Stimulated activated CD4-positive, alpha-beta T cell treated with anti-CD3 and anti-CD28 coated beads, Interleukin-4, amount 100 ng/mL, for 24 hours (primary cell): ENCODE measurements at places on chromosomes 16 and 17.

- DNase-seq, result no peak
Observed at GRCh38 chr17:71446645-71447437, 674.0 kb upstream of the SOX9 start.

GRCh38 chr17:14749269-14749668, 448.4 kb downstream of the HS3ST3B1 start:
- no peak for DNase-seq

- no peak for DNase-seq
Observed at GRCh38 chr17:19904412-19904811, 36.7 kb upstream of the ULK2 start.

DNA sequence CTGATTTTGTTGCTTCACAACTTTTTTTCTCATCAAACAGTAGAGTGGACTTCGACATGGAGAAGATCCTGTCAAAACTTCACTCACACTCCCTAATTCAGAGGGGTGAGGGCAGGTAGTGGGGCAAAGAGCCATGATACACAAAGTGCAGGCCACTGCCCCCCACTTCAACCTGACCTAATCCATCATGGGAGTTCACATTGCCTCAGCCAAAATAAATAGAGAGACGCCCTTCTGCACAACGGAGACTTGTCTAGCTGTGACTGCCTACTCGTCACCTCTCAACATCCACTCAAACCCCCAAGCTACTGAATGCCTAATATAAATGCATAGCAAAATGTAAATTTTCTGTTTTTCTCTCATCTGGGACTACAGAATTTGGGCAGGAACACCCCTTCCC, 213.2 kb downstream of the PMP22 start:
- DNase-seq, result no peak

GRCh38 chr16:10539236-10539635, 41.2 kb downstream of the EMP2 start:
- DNase-seq, result no peak

GRCh38 chr16:49440156-49441065, 66.8 kb downstream of the C16orf78 start:
- DNase-seq, result no peak

DNA sequence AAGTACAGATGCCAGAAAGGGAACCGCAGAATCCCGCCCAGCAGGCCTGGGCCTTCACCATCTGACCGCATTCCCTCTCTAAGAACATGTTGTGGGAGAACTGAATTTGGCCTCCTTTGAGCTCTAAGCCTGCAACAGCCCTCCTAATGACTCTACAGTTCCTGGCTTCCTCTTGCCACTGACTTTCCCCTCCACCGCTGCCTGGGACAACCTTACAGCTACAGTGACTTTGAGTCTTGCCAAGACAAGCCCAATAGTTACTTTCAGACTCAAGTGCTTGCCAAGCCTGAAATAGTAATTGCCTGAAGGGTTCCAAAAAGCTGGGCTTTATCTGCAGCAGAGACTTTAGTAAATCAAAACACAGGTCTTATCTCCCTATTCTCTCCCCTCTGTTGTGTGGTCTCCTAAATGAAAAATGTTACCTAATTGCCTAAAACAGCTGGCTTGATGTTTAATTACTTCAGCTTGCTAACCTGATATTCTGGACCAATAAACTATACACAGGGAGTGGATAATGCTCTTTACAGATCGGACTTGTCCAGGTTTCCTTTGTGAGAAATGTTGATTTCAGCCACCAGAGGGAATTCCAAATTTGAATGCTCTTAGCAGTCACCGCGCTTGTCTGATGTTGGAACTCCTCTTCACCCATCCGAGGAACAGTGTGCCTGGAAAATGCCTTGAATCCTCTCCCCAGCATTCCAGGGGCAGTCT, 85.1 kb upstream of the TBX2 start:
- no peak for DNase-seq

DNA sequence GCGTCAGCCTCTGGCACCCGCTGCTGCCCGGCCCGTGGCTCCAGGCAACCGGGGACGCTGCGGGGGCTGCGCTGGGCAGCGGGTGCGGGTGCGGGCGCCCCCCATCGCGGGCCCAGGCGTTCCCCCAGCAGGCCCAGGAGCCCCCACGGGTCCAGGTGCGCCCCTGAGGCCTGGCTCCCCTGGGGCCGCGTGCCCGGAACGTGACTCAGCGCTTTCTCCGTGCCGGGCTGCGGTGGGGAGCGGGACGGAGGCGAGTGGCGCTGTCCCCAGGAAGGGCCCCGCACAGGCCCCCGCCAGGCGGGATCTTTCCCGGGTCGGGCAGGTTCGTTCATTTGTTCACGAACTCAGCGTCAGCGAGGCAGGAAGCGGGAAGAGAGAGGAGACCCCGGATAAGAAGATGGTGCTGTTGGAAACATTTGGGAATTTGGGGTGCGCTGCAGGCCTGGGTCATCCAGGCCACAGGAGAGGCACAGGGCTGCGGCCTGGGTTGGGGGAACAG, 18.4 kb upstream of the EXOC7 start:
- no peak for DNase-seq
